NCI-H2171 treated with DMSO at 0.1 percent for 48 hours (cell line): ENCODE measurements at places on chromosomes 7 and 10.

GRCh38 chr7:110620110-110620735 is 470.7 kb upstream of the LRRN3 start:
- no peak for DNase-seq

DNA sequence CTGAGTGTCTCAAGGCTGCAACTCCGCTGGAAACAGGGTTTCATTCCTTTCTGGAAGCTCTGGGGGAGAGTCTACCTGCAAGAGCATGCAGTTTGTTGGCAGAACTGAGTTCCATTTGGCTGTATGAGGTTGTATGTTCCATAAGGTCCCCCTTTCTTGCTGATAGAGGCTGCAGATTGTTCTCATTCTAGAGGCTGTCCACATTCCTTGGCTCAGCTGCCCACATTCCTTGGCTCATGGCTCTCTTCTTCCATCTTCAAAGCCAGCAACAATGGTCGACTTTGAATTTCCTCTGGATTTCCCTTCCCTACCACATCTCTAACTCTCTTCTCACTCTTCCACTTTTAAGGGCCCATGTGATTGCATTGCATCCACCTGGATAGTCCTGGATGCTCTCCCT is 147.3 kb upstream of the CDCA7L start:
- DNase-seq = no peak

GRCh38 chr10:52652431-52653262 is 119.9 kb downstream of the MBL2 start:
- DNase-seq = no peak

DNA sequence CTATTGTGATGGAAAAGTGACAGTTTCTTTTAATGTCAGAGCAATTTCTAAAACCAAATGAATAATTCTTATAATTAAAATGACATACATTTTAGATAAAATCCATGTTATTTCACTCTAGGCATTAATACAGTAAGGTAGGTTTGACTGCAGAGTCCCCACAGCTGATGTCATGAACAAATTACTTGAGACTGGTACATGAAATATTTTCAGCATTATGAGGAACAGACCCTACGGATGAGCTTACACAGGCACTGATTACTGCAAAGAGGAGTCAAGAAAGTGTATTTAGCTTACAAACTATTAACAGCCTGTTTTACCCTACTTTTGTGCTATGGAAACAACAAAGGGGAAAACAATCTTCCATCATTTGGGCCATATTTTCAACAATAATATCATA is 8.9 kb downstream of the COL1A2 start:
- DNase-seq = no peak
